ENCODE measurements at places on chromosomes 3 and 15. TPM values are rescaled to one million over a fixed set of nuclear protein-coding genes. Genes with fewer than 3 reads are reported as not detected.

- peak; percentile 19 for DNase-seq
These were observed 23.5 kb downstream of the ZNF80 start for GRCh38 chr3:114213627-114214541.

The IL5RA gene
- not detected for total RNA-seq

The CCDC191 gene
- 8.7 TPM for total RNA-seq

GRCh38 chr3:197197334-197197733, 101.1 kb downstream of the DLG1 start:
- DNase-seq = no peak

DNA sequence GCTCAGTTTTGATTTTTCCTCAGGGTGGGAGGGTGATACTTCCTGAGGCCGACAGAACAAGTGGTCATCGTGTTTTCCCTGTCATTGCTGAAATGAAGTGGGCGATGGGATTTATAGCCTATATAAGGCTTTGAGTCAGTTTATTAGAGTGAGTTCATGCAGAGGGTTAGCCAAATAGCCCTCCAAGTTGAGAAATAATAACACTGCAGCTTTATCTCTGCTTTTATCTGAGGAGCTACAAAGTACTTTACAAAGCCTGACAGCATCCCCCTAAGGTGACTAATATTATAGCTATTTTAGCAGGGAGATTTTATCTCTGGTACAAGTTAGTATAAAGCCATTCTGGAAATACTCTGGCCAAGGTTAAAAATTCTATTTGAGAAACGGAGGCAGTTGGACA, 389.6 kb downstream of the MFSD1 start:
- DNase-seq = no peak

DNA sequence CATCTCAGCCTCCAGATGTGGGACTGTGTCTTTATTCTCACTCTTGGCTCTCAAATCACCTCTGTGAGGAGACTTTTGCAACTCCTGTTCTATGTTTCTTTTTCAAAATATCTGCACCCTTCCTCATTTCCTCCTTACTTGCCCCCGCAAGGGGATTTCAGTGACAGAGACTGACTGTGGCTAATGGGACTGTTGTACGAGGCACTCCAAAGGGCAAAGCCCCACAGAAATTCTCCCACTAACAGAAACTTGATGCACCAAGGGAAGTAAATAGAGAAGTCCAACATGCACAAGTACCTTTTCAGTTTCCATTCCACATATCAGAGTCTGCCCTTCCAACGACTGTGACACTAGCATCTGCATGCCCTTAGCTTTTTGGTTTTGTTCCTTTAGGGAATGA, 69.7 kb downstream of the LRRK1 start:
- no peak for DNase-seq

DNA sequence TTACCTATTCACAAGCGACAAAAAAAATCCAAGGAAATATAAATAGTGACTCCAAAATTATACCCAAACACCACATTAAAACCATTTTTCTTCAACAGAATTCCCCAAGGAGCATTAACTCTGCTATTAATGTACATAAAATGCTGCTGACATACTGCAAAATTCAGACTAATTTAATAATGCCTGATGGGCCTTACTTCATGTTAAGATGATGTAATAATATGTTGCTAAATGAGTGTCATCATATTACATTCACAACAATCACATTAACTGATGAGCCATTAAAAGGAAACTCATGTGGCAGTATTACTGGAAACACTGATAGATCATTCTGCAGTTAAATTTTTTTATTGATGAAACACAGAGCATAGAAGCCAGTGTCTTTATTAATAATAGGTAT, 204.9 kb upstream of the CGNL1 start:
- DNase-seq = no peak

The LIPC gene
- 0.48 TPM for total RNA-seq

DNA sequence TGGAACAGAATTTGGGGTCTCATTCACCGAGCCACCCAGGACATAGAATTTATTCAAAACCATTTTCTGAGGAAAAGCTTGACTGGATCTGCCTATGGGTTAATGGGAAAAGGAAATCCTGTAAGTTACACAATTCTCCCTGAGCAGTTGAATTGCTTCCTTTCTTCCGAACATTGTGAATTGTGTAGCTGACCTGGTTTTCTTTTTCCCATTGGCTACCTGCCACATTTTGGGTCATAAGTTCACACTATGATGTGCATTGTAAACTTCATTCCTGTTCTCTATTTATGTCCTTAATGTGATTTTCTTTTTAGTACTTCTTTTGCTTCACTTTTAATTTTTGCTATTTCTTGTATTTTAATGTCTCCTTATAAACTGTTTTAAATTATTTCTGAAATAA, 386.0 kb upstream of the LRRC3B start:
- no peak for DNase-seq

DNA sequence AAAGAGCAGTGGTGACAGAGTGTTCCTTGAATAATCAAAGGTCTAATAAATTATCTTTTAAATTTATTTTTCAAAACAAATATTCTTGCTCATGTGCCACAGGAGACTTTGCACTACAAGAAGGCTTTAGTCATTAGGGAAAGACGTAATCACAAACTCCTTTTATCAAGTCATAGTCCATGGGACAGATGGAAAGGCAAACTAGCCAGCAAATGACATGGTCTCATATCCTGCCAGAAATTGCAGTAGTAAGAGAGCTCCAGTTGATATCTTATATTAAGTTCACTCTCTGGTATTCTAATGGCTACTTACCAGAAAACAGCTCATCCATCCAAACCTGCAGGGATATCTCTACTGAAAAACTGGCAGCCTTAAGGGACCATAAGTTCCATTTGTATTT, 225.0 kb upstream of the TP63 start:
- DNase-seq = no peak
